ENCODE measurements at places on chromosomes 4 and X.
A peak's percentile ranks its signal among the peaks of the same experiment; 100 is the strongest.

DNA sequence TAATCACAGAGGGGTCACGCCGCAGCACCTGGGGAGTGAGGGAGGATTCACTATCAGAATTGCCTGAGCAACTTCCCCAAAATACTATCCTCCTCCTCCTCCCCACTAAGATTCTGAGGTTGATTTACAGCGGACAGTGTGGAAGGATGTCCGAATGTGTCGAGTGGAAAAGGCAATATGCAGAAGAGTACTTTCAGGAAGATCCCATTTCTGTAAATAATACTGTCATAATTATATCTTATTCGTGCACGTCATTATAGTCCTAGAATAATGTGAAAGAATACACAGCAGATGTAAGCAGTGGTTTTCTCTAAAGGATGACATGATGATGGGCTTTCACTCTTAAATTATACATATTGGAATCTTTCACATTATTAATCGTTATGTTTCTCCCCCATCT lies 149.8 kb upstream of the NOCT start:
- DNase-seq = no peak

GRCh38 chr4:98521486-98521885 lies 136.9 kb downstream of the TSPAN5 start:
- DNase-seq = no peak

GRCh38 chr4:155667568-155668511 lies 1.2 kb downstream of the GUCY1A1 start:
- DNase-seq = peak; percentile 14

GRCh38 chrX:118367338-118367737 lies 21.4 kb downstream of the WDR44 start:
- no peak for DNase-seq

DNA sequence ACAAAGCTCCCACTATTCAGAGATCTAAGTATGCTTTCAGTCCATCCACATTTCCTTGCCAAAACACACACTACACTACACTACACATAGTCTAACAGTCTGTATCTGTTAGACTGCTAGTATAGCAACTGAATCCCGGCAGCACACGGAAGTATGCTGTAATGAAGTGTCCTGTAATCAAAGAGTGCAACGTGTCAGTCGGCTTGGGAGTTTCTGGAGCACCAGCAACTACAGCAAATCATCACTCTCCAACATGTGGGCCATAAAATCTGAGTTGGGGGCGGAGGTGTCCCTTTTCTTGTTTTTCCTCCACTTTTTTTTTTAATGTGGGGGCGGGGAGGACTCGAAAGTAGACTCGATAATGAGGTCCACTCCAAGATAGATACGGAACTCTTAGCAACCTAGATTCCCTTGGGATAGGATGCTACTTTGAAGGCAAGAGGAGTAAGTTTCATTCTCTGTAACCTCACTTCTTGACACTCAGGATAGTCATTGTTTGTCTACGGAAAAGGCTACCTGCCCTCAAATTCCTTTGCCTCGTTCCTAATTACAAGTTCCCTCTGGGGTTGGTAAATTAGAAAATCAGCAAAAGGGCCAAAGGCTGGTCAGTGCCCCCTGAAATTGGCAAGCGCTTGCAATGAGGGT lies 722 bp downstream of the SLC10A7 start:
- no peak for DNase-seq
